ENCODE measurements at places on chromosomes 12 and 14.

DNA sequence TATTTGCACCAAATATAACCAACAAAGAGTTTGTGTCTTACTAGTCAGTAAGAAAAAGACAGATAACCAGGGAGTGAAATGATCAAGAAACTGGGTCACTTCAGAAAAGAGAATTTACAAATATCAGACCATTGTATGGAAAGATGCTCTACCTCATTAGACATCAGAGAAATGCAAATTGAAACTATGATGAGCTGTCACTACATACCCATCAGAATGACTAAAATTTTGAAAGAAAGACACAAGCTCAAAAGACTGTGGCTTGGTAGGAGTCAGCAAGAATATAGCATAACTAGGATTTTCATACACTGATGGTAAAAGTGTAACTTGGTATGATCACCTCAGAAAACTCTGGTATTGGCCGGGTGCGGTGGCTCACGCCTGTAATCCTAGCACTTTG is 247.2 kb downstream of the BMP4 start:
- DNase-seq = no peak

DNA sequence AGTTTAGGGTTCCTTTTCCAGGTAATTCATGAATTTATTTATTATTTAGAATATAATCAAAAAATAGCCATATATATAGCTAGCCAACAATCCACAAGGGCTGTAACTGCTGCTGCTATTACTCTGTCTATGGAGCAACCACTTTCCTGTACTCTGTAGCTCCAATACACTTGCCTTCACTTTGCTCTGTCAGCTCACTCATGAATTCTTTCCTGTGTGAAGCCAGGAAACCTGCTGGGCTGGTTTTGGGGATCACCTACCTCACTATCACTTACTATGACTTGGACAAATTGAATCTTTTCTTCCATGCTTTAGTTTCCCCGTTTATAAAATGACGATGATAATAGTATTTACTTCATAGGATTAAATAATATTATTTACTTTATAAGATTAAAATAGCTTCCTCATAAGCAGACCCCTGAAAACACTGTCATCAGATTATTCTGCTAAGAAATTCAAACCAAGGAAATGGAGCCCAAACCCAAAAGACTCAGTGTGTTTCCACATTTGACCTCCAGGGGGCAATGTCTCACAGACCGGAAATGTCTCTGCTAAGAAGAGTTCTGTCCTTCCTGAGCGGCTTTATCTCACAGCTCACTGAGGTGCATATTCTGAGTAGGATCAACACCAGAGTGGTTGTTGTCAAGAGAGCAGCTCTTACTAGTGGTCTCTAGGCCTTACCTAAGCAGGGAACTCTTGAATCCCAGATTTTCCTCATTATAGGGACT is 457.1 kb downstream of the DAD1 start:
- DNase-seq = peak; percentile 35

GRCh38 chr14:96246539-96246847 is 9.5 kb upstream of the BDKRB1 start:
- DNase-seq = no peak

- no peak for DNase-seq
These were observed 7.7 kb upstream of the SLC24A4 start for GRCh38 chr14:92315050-92315805.

DNA sequence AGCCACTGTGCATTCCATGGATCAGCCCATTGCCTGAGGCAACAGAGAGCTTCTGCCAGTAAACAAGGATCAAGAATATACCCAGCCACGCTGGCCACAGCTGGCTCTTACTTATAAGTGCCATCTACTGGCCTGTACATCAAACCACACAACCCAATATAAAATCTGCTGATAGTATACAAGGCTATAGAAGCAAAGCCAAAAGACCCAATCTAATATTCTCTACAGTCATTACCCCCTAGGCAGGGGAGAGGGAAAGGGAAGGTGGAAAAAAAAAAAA is 4.4 kb upstream of the FAM186B start:
- DNase-seq = no peak

GRCh38 chr14:52951681-52952554 is 1.1 kb upstream of the FERMT2 start:
- no peak for DNase-seq

DNA sequence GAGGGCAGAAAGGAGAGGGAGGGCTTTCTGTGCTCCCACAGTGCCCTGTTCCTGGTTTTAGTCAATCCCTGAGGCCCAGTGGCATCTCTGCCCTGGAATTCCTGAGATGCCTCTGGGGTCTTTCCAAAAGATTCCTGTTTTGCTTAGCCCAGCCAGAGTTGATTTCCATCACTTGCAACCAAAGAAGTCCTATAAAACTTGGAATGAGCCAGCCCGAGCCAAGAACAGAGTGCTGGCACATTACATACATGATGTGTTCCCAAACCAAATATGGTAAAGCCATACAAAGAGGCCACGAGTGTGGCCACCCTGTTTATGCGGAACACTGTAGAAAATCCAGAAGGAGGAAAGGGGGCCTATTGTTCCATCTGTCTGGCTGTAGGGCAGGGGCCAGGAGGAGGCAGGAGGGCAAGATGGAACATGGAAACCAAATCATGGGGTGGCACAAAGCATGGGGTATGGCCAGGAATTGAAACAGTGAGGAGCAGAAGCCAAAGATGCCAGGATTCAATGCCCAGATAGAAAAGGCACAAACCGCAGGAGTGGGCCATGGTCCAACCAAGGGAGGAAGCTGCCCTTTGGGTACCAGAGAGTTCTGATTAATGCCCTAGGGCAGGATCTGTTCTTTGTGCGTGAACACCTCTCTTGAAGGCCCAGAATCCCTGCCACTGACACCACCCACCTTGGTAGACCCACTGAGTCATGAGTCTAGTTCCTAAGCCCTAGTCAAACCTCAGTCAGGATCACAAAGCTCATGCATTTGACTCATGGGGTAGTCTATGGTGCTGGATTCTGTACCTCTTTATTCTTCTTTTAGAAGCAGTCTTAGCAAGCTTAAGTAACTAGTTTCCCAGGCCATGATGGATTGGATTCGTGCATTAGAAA is 75.2 kb downstream of the LRRC74A start:
- DNase-seq = no peak

DNA sequence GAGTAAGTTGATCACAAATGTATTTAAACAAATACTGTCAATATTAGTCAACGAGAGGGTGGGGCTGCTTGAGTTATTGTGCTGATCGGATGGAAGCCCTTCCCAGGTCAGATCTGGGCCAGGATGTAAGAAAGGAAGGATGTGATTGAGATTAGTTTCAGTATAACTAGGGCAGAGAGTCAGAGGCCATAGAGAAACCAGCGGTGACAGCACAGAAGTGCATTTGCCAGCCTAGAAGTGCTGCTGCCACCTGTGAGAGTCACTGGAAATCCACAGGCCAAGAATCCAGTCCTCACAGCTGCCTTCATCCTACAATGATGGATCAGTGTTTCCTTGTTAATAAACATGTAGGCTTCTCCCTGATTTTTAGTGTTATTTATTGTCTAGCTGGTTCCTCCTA is 9.8 kb upstream of the FERMT2 start:
- peak; percentile 19 for DNase-seq

GRCh38 chr14:21049271-21049673 is 7.1 kb downstream of the RNASE7 start:
- DNase-seq = no peak

- peak; percentile 49 for DNase-seq
These were observed 8.7 kb downstream of the NGDN start for GRCh38 chr14:23478109-23478759.

DNA sequence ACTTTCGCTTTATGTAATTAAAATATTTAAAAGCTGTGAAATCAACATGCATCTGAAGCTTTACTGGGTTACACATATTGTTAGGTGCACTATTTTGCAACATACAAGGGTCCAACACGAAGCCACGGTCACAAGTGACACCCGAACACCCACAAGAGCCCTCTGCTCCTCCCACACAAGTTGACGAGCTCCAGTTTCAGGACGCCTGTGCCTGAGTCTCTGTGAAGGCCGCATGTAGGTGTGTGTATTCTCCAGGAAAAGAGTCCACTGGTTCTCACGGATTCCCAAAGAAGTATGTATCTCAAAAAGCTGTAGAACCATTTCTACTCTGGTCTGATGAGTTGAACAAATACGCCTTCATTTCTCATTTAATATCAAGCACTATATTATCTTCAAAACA is 12.0 kb downstream of the SLC15A4 start:
- DNase-seq = no peak

GRCh38 chr12:49253033-49253623 is 11.8 kb upstream of the TUBA1C start:
- DNase-seq = no peak

GRCh38 chr12:20716037-20716436 is 20.9 kb downstream of the SLCO1C1 start:
- DNase-seq = peak; percentile 45

GRCh38 chr14:68787092-68787992 is 5.5 kb downstream of the ZFP36L1 start:
- no peak for DNase-seq

DNA sequence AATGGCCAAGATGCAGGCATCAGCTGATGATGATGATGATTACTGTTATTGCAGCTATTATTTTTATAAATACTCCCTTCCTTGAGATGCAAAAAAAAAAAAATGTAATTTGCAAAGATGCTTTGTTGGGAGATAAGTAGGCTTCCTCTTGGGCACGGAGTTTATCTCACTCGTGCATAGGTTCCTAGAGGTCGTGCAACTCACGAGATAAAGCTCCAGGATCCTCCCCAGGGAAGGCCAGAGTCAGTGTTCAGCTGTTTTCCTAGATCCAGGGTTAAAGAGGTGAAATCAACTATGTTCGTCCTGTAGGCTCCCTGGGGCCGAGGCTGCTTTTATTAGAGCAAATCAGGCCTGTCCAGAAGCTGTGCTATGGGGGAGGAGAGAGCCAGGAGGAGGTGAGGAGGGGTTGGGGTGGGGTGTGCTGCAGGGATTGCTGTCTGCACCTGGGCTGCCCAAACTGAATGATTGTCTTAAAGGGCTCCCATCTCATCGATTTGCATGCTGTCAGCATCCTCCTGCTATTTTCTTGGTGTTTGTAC is 270.3 kb downstream of the NRXN3 start:
- DNase-seq = no peak

GRCh38 chr12:127745469-127746212 is 521.3 kb upstream of the TMEM132C start:
- DNase-seq = no peak

GRCh38 chr12:98757455-98757854 is 112.4 kb downstream of the APAF1 start:
- no peak for DNase-seq

DNA sequence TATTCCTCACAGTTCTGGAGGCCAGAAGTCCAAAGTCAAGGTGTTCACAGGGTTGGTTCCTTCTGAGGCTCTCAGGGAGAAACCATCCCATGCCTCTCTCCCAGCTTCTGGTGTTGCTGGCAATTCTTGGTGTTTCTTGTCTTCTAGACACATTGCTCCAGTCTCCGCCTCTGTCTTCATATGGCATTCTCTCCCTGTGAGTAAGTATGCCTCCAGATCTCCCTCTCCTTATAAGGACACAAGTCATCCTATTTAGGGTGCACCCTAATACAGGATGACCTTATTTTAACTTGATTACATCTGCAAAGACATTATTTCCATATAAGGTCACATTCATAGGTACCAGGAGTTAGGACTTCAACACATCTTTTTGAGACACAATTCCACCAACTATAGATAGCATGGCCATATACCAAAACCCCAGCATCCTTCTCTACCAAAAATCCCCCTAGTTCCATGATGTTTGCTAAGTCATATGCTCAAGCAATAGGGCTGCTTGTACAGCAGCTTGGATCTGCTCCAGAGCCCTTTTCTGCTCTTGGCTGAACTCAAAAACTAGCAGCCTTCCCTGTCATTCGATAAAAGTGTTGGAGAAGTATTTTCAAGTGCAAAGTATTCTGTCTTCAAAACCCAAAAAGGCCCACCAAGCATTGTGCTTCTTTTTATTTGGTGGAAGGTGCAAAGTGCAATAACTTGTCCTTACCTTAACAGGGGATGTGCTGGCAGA is 79.2 kb upstream of the CMKLR1 start:
- no peak for DNase-seq

- no peak for DNase-seq
These were observed 286.9 kb downstream of the TMTC2 start for GRCh38 chr12:82973592-82973991.

DNA sequence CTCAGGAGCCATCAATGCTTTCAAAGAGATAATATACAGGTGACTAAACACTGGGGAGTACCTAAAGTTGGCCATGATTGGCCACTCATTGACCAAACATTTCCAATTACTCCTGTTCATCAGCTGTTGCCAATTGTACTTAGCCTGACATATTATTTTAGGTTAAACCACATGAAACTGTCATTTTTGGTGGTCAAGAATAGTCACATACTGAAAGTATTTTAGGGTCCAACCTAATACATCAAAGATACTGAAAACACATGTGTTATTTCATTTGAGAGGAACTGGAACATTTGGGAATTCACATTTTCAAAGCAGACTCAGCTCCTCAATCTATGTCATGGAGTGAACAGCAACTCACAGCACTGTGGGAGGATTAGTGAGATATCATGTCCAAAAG is 63.9 kb upstream of the KCNA5 start:
- DNase-seq = no peak

DNA sequence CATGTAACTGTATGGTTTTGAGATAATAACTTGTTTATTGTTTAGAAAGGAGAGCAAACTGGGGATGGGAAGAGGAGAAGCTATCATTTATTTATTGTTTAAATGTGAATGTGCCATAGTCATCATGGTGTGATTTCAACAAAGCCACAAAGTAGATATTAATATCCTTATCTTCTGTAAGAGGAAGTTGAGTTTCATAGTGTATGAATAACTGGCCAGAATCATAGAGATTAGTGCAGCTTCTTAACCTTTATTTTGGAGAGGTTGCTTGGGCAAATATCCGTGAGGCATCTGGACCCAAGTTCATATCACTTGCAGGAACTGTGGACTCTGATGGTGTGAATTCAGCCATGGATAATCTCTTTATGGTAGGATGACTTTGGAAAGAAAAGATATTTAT is 26.8 kb upstream of the LYZ start:
- no peak for DNase-seq

DNA sequence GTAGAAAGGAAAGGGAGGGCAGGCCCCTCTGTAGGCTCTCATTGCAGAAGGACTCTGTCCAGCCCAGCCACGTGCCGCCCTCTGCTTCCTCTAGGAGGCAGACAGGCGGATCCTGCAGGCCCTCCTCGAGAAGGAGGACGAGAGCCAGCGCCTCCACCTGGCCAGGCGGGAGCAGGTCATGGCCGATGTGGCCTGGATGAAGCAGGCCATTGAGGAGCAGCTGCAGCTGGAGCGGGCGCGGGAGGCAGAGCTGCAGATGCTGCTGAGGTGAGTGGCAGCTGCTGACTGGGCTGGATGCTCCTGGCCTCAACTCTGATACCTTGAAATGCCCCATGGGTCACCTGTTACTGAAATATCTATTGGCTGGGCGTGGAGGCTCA is 10.9 kb downstream of the TCHP start:
- no peak for DNase-seq

- no peak for DNase-seq
These were observed 94.1 kb downstream of the GPHN start for GRCh38 chr14:66601932-66602578.
